ENCODE measurements at places on chromosomes 7 and 10.

- DNase-seq: no peak
Observed at GRCh38 chr10:128051548-128051947, 74.7 kb downstream of the MKI67 start.

DNA sequence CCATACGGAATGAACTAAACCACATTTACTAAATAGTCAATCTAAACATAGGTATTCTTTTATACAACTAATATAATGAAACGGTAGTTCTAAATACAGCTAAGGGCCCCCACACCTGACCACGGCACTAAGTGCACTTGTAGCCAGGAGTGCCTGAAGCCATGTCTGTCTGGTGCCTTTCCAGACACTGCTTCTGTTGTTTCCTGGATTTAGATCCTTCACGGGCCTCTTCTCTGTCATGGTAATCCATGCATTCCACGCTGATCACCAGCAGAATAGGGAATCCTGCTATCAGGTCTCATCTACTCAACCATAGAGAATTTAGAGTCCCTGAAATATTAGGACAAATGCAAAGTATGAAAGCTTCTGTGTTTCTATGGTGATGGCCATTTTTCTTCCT lies 37.8 kb downstream of the OSBPL3 start:
- DNase-seq: no peak

DNA sequence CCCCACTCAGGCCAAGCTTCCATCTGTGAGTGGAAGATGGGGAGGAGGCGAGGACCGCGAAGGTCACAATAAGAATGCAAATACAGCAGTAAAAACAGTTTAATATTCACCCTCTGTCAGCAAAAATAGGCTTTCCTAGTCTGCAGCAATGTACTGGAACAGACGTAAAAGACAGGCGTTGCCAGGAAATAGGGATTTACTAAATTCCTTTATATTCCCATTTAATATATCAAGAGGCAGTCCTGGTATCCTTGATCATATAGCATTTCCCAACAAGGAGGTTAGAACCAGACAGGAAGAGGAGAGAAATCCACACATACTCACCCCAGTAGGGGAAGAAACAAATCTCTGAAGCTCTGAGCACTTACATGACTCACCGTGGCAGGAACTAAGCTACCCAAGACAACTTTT lies 1054.9 kb upstream of the C7orf33 start:
- no peak for DNase-seq

- DNase-seq: no peak
Observed at GRCh38 chr7:134535272-134535918, 8.0 kb downstream of the AKR1B10 start.

GRCh38 chr10:98858525-98858924 lies 377.1 kb downstream of the HPSE2 start:
- no peak for DNase-seq

- DNase-seq: no peak
Observed at GRCh38 chr7:117839507-117839906, 33.7 kb downstream of the CTTNBP2 start.

DNA sequence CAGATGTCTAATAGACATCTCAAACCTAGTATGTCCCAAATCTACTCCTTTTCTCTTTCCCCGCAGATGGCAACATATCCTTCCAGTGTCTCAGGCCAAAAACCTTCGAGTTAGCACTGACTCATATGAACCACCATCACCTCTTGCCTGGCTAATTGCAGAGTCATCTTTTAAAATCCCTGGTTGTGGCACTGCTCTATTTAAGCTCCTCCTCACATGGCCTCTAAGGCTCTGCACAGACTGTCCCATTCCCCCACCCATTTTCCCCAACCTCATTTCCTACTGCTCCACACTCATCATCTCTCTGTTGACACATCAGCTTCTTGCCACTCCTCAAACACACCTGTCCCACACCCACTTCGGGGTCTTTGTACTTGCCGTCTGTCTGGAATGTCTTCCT lies 16.8 kb upstream of the HBP1 start:
- DNase-seq: no peak

DNA sequence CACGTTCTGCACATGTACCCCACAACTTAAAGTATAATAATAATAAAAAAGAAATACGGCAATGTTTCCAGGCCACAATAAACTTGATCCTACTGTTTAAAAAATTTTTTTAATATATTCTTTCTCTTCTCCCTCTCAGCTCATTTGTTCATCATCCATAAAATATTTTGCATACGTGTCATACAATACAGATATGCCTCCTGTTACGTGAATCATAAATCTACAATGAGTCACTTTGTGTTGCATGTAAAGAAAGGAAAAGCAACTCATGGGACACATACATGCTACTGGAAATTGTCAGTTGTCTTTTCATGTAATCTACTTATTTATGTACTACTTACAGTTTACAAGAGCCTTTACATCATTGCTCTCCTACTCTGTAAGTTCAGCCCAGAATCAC lies 1.1 kb upstream of the TECTB start:
- no peak for DNase-seq

DNA sequence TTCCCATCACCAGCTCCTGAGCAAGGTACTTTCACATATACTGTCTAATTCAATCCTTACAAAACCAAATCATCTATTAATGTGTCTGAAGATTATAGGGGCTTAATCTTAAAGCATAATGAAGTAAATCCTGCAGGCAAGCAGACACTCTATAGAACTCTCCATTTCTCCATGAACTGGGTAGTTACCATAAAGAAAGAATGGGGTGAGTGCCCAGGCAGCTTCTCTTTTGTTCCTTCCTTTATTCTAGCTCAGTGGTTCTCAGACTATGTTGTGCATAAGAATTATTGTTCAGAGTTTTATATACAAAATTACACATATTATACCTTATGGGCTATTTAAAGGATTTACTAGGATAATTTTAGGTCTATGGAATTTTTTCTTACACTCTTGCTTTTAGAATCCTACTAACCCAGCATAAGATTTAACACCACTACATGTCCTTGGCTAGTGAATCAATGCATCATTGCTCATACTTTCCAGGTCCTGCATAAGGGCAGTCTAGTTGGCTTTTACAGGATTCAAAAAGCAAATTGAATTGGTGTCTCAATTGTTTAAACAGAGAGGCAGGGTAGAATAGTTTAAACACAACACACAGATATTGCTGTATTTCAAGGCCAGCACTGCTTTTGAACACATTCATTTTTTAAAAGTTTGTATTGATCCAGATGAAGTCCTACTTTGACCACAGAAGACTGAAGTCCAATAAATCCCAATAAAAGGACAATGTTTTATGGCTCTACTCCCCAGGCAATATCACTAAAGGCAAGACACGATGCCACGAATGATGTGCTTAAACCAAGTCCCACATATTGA lies 12.9 kb downstream of the SGCE start:
- no peak for DNase-seq

DNA sequence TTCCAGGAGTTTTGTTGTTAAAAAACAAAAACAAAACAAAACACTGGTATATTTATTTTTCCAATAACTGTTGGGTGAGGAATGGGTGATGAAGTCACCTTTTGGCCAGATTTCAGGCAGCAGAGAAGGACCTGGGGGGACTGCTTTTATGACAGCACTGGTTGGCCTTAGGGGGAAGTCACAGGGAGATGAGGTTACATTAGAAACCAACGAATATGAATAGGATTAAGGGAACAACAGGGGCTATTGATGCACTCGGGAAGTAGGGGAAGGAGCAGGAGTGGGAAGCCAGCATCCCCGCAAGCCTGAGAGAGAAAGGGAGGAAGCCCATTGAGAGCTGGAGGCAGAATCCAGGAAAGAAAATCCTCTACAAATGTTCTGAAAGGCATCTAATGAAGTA lies 958.4 kb downstream of the TYW1 start:
- no peak for DNase-seq

DNA sequence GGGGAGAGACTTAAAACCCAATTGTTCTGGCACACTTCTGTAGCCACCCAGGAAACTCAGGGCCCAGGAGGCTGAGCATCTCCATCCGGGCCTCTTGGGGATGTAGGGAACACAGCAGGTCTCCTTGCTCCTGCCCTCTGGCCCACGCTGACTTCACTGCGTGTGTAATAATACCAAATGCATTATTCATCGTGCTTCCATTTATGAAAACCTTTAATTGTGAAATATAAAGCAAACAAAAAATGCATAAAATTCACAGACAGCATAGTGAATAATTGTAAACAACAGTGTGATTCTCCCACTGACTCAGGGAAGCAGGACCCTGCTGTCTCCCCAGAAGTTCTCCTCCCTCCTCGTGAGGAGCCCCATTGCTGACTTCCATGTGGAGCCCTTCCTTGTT lies 70.3 kb upstream of the SHH start:
- DNase-seq: no peak

DNA sequence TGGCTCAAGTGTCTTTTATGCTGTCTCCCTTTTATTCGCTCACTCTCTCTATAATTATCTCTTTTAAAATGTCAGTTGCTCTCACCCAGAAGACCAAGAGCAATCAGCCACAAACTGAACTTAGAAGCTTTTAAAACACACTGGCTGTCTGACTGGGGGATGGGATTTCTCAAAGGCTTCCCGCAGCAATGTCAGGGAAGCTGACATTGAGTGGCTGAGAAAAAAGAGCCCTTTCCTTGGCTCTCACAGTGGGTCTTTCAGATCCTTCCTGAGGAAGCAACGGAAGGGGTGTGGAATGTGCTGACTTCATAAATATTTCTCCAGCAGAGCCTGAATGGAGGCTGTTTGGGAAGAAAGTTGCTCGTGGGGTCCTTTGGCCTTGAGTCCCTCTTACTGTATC lies 445.7 kb upstream of the C7orf33 start:
- no peak for DNase-seq

DNA sequence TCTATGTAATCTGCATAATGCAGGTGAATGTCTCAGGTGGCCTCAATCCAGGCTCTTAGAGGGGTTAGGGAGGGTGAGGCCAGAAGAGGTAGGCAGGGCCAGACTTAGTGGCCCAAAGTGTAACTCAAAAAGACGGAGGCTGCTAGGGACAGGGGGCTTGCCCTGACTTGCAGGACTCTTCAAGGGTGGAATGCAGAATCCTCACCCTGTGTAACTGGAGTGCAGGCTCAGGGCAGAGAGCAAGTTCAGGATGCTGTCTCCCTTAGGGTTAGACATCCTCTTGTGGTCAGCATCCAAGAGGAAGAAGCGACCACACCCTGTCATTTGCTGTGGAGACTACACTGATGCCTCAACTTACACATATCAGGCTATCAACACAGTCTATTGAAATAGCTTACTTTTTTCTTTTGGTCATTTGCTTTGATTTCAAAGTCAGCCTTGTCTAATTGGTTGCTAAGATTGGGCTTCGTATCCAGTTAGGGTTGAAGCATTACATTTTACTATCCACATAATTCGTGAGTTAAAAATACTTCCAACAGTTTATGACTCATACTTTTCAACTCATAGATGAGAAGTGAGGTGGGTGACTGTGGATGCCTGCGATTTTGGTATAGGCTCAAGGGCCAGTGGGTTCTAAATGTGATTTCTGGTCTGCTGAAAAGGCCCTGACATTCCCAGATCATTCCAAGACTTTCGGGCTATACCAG lies 563.6 kb downstream of the SUGCT start:
- no peak for DNase-seq

GRCh38 chr10:107914450-107915214 lies 750.1 kb upstream of the SORCS1 start:
- DNase-seq: no peak

- DNase-seq: no peak
Observed at GRCh38 chr10:20582041-20582440, 315.1 kb downstream of the NEBL start.

All from stimulated activated CD4-positive, alpha-beta T cell treated with anti-CD3 and anti-CD28 coated beads, Interleukin-15, amount 100 ng/mL, for 24 hours (primary cell).